ENCODE measurements at places on chromosomes 1 and 21. TPM values are rescaled to one million over a fixed set of nuclear protein-coding genes. Genes with fewer than 3 reads are reported as not detected.
A peak's percentile ranks its signal among the peaks of the same experiment; 100 is the strongest.

- DNase-seq, result no peak
- no peak overlapping the region for H3K4me3 ChIP-seq
- H3K27ac ChIP-seq, result no peak overlapping the region
- H3K4me1 ChIP-seq, result peaks cover 9% of the 10 kb centered on the region
- H3K36me3 ChIP-seq, result no peaks in the 10 kb centered on the region
Observed at GRCh38 chr1:20212085-20212684, 25.9 kb upstream of the PLA2G2C start.

GRCh38 chr1:67578397-67579020 is 106.5 kb upstream of the GADD45A start:
- H3K27me3 ChIP-seq, result no peaks in the 10 kb centered on the region
- no peak overlapping the region for H3K27ac ChIP-seq
- no peak overlapping the region for H3K4me3 ChIP-seq

GRCh38 chr1:183580281-183580682 is 10.0 kb downstream of the NCF2 start:
- H3K36me3 ChIP-seq, result no peaks in the 10 kb centered on the region
- H3K27me3 ChIP-seq, result no peaks in the 10 kb centered on the region
- DNase-seq, result no peak
- H3K4me1 ChIP-seq, result no peaks in the 10 kb centered on the region

DNA sequence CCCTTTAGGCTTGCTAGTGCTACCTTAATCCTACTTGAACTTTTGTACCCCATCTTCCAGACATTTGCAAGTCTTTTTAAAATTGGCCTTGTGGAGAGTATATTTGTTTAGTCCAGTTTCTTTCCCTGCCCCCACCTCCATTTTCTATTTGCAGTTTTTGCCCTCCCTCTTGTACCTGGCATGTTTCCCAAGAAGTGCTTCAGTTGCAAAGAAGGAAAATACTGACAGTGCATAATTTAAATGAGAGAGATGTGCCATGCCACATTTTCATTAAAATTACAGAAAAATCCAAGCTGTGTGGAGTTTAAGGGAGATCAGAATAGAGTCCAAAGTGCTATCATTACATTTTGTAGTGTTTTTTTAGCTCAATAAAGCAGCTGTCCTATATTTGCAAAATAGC is 150.0 kb upstream of the ADGRL2 start:
- H3K36me3 ChIP-seq, result no peaks in the 10 kb centered on the region
- no peak overlapping the region for H3K4me3 ChIP-seq

- H3K4me1 ChIP-seq, result peaks cover 19% of the 10 kb centered on the region
- no peak overlapping the region for H3K4me3 ChIP-seq
- H3K27me3 ChIP-seq, result no peaks in the 10 kb centered on the region
- no peak overlapping the region for H3K27ac ChIP-seq
- DNase-seq, result peak; percentile 61
Observed at GRCh38 chr1:31101147-31101502, 35.6 kb upstream of the PUM1 start.

Gene PYHIN1
- total RNA-seq, result 3.7 TPM

Gene CCDC17
- total RNA-seq, result 5.1 TPM
